NCI-H2081 (cell line): ENCODE measurements at places on chromosomes 6 and 20.

GRCh38 chr6:125884634-125885371 lies 71.8 kb upstream of the HINT3 start:
- DNase-seq, result no peak

DNA sequence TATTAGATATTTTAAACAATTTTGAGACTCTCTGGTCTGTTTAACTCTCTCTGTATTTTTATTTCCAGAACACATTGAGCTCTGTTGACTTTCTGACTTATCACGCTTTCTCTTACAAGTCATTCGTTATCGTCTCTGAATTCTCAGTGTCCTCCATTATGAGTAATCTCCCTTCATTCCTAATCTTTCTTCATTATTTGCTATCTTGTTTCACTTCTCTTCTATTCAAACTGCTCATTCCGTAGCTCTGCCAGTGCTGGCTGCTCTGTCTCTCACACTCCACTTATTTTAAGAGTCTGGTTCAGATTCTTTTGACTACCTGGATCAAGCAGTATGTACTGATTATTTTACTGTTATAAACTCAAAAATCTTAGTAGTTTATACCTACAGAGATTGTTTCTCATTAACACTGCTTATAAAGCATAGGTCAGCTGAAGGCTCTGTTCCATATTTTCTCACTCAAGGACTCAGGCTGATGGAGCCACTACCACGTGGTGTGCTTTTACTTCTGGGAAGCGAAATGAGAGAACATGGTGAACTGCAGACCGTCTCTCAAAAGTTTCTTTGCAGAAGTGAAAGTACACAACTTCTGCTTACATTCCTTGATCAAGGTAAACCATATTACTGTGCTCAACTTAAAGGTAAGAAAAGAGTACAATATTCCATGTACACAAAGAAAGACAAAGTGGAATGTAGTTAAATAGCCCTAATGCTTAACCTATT lies 485.2 kb downstream of the GRIK2 start:
- DNase-seq, result no peak

DNA sequence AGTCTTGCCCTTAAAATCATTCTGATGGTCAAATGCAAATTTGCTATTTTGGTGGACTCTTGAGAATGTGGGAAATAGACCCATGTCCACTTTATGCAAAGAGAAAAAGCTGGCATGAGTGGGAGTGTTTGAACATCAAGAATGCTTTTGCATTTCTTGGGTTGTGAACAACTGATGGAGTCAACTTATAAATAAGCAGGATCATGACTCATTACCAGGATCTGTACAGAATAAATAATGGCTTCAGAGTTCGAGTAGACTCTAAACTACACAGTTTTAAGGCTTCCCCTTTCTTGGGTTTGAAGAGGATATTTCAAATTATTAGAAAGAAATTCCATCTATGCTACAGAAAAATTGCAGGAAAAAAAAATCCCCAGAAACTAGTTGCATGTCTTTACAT lies 195.5 kb downstream of the EYA4 start:
- no peak for DNase-seq

DNA sequence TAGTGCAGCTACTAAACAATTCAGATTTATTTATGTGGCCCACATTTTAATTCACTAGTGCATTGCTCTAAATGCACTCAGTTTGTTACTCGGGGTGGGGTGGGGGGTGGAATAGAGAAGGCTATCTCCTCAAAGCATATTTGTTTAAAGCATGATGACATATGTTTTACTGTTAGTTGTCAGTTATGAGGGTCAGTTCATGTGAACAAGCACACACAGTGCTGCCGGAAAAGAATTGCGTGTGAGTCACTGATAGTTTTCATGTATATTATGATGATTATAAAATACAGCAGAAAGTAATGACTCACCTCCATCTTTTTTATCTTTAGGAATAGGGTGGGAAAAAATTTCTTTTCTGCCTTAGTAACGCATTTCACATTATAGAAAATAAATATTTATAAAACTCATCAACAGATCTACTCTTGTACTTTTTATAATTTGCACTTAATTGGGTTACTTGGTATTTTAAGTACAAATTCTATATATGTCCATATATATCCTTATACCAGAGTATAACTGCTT lies 42.2 kb upstream of the STXBP5 start:
- no peak for DNase-seq
